ENCODE measurements at places on chromosomes 1 and 21.

GRCh38 chr1:52455686-52456085 is 51.3 kb downstream of the PRPF38A start:
- no peak for DNase-seq

DNA sequence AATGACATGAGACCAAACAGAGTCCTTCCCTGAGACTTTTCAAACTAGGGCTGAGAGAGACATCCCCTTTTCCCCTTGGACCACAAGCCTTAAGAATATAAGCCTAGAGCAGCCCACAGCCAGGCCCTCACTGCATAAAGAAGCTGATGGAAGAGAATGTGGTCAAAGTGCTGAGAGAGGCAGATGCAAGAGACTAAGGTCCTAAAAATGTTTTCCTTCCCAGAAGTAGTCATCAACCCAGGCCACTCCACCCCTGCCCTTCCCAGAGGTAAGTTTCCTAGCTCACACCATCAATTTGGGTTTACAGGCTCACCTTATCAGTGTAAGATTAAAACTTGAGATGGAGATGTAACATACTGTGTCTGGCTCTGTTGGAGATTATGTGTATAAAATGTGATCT is 58.2 kb downstream of the BCAR3 start:
- no peak for DNase-seq

DNA sequence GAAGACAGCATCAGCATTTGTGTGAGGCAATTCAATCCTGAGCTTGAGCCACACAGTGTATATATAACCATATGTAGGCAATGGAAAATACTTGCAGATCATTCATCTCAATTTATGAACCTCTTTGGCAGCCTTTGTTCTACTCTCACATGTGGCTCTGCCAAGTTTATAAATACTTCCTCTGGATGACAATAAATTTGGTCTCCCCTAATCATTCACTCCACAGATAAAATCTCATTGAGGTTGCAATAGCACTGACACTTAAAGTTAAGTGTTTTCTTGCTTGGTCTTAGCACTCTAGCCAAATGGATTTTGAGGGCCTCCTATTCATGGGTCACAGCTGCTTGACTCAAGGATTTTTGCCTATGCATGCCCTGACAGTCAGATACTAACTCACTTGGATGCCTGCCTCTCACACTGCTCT is 136.6 kb upstream of the VANGL1 start:
- DNase-seq = no peak

DNA sequence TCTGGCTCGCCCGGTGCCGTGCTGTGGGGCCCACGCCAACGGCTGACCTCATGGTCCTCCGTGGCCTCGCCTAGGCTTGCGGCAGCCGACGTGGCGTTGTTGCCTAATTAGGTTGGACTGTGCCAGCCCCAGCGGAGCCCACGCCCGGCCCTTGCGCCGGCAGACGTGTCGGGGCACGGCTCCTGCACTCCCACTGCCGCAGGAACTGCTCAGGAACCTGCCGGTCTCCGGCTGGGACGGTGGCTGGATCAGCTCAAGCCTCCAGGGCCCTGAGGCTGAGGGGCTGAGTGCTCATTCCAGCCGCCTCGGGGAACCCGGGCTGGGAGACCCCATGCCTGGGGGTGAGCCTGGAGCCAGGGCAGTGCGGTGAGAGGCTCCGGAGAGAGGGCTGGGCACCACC is 16.1 kb upstream of the PEX10 start:
- no peak for DNase-seq

DNA sequence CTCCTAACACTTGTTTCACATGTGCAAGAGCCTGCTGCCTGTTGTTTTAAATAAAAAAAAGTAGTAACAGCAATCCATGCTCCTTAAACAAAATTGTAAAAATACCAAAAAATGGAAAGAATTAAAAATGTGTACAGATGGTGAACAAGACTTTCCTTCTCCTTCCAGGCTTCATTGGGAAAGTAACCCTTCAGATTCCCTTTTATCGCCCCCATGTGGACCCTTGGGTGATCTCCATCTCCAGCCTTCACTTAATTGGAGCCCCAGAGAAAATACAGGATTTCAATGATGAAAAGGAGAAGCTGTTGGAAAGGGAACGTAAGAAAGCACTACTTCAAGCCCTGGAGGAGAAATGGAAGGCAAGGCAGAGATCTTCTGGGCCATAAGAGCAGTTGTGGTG is 14.2 kb downstream of the VPS13D start:
- no peak for DNase-seq

DNA sequence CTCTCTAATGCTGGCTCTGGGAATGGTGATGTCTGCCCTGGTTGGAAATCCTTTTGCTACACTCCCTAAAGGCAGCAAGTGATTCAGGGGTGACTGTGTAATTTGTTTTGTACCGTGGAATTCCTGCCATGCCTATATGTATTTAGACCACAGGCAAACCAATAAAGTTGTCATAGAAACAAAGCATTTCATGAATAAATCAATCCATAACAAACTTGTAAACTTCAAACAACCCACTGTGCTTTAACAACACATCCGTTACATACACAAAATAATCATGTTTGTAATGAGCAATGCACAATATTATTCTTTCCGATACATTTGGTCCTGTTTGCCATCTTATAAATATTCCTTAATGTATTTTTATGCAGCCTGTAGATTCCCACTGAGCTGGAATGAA is 330.3 kb upstream of the SNX7 start:
- DNase-seq = no peak

- DNase-seq = no peak
Observed at GRCh38 chr1:158290321-158290844, 660 bp downstream of the CD1C start.

GRCh38 chr1:12469990-12470389 is 148.0 kb downstream of the DHRS3 start:
- no peak for DNase-seq

- DNase-seq = no peak
Observed at GRCh38 chr1:58576325-58576726, 726 bp downstream of the TACSTD2 start.

GRCh38 chr1:27961646-27962221 is 2.0 kb downstream of the XKR8 start:
- DNase-seq = no peak

- DNase-seq = no peak
Observed at GRCh38 chr1:117709249-117709691, 103.4 kb downstream of the TENT5C start.

DNA sequence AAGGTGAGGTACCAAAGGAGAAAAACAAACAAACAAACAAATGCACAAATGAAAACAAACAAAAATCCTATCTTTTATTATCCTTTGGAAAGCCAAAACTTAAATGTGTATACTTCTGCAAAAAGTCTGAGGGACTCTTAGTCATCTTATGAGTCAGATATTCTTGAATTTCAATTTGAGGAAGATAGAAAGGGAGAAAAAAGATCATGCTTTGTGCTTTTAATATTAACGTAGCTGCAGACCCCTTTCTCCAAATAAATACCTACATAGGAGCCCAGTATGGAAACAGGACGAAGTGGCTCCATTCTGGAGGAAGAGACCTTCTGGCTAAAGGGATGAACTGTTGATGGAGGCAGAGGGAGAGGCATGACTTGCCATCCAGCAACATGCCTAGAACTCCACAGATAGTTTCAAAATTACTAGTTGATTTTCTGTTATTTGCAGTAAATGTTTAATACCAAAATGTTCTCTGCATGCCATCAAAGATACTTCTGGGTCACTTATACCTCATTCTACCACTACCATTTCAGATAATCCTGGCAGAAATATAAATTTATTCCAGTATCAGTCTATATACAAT is 25.4 kb downstream of the NUP210L start:
- DNase-seq = no peak

DNA sequence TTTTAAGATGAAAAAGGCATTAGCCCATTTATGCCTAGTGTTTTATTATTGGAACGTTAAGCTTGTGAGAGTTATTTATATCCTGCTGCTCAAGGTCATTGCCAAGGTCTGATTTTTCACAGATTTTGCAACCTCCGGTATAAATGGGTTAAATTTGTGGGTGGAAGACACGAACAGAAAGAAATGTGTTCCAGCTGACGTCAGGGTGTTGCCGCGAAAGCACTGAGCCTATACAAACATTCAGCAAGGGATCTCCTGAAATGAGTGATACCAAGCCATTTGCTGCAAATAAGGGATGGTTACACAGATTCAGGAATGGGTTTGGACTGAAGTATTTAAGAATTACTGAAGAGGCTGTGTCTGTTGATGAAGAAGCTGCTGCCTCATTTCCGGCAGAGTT is 32.2 kb downstream of the TMED5 start:
- no peak for DNase-seq

DNA sequence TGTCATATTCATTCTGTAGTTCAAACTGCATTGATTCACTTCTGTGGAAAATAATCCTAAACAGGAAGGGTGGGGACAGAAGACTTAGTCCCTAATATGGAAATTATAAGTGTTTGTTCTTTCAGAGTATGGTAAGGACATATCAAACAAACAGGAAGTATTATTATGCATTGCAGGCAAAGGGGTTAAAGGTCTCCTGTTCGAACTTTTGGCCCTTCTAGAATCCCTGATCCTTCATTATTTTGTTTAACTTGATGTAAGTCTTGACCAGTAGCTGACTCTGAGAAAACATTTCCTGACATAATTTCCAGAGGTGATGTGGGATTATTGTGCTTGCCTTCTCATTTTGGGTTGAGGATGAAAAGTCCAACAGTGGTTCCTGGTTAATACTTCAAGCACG is 215.4 kb upstream of the ADGRL2 start:
- no peak for DNase-seq

- DNase-seq = no peak
Observed at GRCh38 chr1:104855550-104855949, 1105.9 kb downstream of the AMY1C start.

DNA sequence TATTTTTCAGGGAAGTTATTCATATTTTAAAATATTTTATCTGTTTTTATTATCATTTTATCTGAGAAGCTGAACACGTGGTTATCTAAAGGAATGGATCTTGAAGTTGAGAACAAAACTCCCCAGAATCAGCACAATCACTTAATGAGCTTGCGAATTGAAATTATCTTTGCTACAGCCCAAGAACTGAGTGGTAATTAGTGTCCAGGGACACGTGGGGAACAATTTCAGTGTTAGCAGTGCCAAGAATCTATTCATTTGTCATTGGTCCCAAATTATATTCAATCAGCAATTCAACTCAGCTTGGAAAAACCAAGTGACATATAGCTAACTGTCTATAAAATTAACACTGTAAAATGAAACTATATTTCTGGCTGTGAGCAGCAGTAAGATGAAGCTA is 197.6 kb upstream of the UBE2U start:
- no peak for DNase-seq

DNA sequence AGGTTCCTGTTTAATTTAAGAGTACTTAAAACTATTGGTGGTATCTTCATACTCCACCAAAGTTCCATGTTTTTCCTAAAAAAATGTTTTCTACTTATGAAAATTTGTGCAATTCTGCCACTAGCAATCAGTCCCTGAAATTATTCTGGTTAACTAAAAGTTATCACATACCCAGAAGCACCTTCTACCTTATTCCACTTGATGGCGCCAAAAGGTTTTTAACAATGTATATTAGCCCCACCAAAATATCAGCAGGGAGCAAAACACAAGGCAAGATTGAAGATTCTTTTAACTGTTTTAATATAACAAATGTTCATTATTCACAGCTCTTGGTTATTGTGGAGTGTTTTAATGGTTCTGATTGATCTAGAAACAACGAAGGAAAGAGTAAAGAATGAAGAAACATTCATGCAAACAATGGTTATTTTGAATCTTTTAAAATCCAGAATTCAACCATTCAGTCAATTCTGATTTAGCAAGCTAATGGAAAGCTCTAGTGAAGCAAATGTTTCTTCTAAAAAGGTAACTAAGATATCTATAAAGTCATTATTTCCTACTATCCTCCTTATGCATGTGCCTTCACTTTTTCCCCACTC is 67.2 kb downstream of the TTLL7 start:
- peak; percentile 7 for DNase-seq

GRCh38 chr1:212021563-212021962 is 13.8 kb downstream of the INTS7 start:
- DNase-seq = no peak

GRCh38 chr1:30134466-30135217 is 588.7 kb downstream of the MATN1 start:
- no peak for DNase-seq

- DNase-seq = no peak
Observed at GRCh38 chr1:33824971-33825370, 38.9 kb upstream of the HMGB4 start.

GRCh38 chr1:53344921-53345838 is 17.3 kb upstream of the LRP8 start:
- DNase-seq = no peak

- DNase-seq = no peak
Observed at GRCh38 chr1:228315484-228315944, 91.1 kb downstream of the TRIM11 start.

DNA sequence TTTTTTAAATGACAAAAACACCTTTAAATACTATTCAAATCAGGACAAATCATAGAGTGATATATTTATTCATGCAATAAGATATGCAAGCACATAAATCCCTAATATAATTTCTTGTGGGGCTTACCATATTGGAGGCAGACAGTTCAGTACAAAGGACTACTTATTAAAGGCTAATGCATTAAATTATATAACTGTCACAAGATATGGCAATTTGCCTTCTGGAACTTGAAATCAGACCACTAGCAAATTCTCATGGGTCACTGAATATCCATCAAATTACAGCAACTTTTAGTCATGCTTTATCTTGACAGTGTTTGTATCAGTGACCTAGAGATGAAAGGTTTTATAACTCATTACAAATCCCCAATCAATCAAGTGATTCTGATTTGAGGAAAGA is 54.1 kb upstream of the NCAM2 start:
- no peak for DNase-seq

DNA sequence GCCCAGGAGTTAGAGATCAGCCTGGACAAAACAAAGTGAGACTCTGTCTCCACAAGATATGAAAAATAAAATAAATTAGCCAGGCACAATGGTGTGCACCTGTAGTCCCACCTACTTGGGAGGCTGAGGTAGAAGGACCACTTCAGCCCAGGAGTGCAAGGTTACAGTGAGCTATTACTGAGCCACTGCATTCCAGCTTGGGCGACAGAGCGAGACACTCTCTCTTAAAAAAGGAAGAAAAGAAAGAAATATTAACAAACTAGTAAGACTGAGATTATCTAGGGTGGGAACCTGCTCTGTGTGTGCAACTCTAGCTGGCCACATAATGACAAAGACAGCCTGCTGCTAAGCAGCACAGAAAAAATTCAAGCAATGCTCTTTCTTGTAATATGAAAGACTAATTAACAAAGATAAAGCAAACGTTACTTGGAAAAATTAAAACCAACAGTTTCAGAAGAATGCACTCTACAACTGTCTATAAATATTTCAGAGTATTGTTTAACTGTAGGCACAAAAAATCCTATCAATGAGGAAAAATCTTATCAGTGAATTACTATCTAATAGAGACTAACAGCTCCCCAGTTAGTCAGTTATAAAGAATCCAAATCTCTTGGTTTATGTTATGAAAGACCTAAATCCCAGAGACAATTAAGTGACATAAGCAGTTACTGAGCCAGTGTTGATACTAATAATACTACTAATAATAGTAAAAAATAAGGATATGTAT is 74.5 kb downstream of the ENAH start:
- no peak for DNase-seq

GRCh38 chr1:226938903-226939437 is 1.1 kb upstream of the COQ8A start:
- no peak for DNase-seq

- no peak for DNase-seq
Observed at GRCh38 chr1:147434921-147435320, 106.4 kb upstream of the BCL9 start.

GRCh38 chr1:202204065-202204464 is 10.5 kb downstream of the LGR6 start:
- DNase-seq = no peak

GRCh38 chr1:2091611-2092604 is 41.7 kb downstream of the PRKCZ start:
- peak; percentile 26 for DNase-seq

- DNase-seq = no peak
Observed at GRCh38 chr1:23980728-23981070, 572 bp upstream of the SRSF10 start.
